ENCODE measurements at places on chromosomes 7 and 10.
A peak's percentile ranks its signal among the peaks of the same experiment; 100 is the strongest.

GRCh38 chr10:4329225-4329624 lies 496.8 kb upstream of the AKR1E2 start:
- no peak for DNase-seq

DNA sequence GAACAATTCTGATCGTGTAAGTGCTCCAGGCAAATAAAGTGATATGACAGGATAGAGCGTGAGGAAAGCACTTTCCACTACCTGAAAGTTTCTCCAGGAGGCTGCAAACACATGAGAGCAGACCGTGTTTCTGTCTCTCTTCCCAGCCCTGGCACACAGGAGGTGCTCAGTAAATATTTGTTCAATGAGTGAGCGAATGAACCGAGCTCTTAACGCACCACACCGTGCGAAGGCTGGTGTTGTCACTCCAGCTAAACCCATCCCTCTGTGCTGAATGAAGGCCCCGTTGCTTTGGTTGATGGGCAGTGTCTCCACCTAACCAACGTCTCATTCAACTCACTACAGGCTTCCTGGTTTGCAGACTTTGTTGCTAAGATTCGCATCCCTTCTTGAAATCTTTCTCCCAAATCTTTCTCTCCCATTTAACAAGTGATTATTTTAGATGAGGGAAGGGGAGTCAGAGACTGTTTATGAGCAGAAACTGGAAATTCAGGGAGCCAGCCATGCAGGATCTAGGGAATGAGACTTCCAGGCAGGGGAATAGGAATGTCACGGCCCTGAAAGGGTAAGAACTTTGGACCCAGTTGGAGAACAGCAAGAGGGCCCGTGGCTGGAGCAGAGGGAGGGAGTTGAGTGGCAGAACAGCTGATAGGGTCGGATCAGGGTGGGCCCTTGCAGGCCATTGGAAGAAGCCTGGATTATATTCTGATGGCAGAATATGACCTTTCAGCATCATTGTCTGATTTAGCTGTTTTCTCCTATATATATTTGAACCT lies 282.6 kb downstream of the CAMK1D start:
- no peak for DNase-seq

- peak; percentile 2 for DNase-seq
Observed at GRCh38 chr10:77251297-77252013, 386.2 kb downstream of the KCNMA1 start.

- no peak for DNase-seq
Observed at GRCh38 chr7:80916770-80917741, 1.8 kb downstream of the SEMA3C start.

- no peak for DNase-seq
Observed at GRCh38 chr10:64080071-64080470, 558.9 kb downstream of the REEP3 start.

GRCh38 chr10:118467200-118467599 lies 125.1 kb upstream of the FAM204A start:
- DNase-seq: no peak

DNA sequence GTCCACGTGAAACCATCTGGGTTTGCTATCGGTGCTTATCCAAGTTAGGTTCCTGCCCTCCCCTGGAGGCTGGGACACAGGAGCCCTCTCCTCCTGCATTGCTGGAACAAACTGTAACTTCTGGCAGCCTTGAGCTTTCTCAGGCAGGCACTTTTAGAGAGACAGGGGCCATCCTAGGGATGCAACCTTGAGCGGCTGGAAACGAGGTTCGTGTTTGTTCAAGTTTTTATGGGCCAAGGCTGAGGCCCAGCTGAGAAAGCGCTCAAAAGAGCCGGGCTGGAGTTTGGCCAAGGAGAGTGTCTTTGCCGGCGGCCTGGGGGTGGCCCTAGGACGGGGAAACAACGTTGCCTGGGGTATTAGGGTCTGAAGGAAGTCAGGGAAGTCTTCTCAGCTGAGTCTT lies 5.5 kb upstream of the MMD2 start:
- DNase-seq: no peak

GRCh38 chr10:115998301-115998700 lies 274.7 kb downstream of the GFRA1 start:
- DNase-seq: no peak

DNA sequence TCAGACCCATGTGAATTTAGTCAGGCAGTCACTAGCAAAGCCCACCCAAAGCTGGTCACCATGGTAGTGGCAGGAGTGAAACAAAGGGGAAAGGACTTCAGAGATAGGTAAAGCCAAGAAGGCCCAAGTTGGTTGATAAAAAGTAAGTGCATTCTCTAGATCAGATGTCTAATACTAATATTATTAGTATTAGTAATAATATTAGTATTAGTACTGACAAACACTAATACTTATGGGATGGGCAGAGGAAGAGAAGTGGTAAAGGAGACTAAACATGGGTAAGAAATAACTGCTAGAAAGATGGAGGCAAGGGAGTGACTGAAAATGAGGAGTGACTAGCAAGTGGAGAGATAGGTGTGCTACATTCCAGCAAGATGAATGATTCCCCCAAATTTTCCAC lies 46.6 kb upstream of the PHYHIPL start:
- no peak for DNase-seq

GRCh38 chr10:80046629-80047441 lies 31.6 kb upstream of the TMEM254 start:
- peak; percentile 73 for DNase-seq

- peak; percentile 55 for DNase-seq
Observed at GRCh38 chr10:80382989-80383388, 25.4 kb upstream of the PRXL2A start.

DNA sequence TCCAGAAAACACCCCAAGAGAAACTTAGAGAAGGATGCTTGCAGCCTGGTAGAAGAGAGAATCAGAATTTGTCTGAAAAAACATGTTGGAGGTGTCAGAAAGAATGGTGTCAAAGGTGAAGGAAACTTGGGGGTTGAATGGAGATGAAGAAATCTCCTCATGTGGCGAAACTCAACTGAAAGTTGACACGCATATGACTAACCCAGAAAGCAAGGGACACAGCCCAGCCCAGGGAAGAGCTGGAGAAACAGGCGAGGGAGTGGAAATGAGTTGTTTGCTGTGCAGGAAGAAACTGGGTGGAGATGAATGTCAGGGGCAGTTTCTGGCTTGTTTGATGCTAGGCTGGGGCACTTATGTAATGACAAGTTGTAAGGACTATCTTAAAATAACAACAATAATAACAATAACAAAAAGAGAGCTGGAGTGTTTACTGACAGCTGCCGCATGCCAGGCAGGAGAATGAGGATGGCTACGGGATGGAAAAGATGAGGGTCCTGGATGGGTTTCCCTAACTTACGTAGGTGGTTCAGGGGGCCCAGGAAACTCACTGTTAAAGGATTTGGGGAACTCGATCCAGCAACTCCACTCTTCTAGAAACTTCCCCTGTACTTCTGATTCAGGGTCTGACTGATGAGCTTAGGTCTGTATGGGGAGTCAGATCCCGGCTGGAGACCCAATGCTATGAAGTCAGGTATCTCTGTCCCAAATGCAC lies 57.4 kb downstream of the MAP3K8 start:
- DNase-seq: no peak

DNA sequence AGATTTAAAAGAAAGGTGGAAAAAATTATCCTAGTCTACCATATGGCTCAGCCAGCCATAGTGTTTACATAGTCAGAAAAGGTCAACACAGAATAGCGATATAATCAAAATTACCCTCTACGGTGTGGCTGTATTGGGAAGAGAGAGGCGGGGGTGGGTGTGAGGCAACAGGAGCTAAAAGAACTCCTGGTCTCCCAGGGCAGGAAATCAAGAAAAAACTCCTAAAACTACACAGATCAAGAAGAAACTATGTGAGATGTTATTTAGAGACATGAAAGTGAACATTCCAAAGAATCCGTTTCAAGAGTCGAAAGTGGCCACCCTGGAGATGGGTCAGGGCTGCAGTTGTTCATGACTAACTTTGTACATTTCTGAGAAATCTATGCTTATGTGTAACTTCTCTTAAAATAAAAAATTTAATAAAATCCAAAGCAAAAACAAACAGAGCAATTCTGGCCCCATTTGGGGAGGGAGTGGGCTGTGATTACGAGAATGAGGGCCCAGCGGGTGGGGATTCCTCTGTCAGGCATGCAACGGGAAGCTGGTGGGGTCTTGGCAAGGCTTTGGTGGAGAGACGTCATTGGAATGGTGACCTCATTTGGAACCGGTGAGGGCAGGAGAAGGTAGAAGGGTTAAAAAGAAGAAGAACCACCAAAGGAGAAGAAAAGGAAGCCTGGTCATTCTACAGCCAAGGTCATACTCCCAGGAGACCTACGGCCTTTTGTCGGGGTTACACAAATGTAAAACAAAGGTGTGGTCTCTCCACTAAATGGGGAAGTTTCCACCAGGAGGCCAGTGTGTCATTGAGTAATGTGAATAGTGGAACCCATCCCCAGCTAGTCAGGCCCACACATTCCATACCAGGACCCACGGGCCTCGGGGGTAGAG lies 71.2 kb upstream of the DUSP5 start:
- DNase-seq: no peak

DNA sequence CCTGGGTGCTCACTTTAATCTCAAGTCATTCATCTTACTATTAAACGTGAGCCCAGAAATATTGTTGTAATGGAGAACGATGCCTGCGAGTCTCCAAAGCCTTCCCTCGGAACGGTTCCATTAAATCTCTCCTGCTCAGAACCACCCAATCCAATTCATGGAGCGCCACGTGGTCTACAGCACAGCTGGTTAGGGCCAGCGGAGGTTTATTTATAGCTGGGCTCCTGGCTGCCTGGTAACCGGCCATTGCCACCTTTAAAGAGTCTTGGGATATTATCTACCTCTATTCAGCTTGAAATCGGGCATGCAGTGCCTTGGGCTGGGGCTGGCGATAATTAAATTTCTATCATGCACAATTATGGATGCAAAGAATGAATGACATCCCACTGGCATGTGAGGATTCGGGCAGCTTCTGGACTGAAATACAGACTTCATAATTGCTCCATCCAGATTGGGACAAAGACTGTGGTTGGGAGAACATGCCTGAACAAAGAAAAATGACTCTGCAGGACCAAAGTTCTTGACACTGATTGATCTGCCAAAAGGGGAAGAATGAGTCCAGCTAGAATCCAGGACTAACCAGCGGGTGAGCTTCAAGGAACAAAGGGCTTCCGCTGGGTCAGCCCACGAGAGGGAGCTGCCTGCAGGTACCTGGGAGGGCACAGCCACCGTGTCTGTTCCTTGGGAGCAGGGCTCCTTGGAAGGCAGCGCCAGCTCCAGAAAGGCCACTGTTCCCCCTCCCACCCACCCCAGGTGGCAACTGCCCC lies 7.3 kb downstream of the FAM20C start:
- no peak for DNase-seq

GRCh38 chr10:95628786-95629185 lies 27.7 kb downstream of the ALDH18A1 start:
- DNase-seq: no peak
